Upper lobe of left lung (tissue), 6 donors: ENCODE measurements at places on chromosomes 6 and 20. TPM values are rescaled to one million over a fixed set of nuclear protein-coding genes. Genes with fewer than 3 reads are reported as not detected.

DNA sequence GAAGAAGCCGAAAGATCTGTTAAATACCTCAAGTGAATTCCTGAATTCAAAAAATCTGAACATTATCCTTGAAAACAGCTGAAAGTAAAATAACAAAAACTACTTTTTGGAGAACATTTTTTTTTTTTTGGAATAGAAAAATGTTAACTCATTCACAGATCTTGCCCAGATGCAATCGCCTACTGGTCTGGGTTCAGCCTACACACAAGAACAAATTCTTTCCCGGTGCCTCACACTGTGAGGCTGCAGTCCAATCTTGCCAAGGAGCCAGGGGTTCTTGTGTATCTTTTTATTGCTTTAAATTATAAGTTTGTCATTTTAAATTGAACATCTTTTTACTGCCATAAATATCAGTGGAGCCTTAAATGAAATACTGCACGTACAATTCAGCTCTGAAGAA is 41.2 kb upstream of the TMEM200A start:
- no peaks in the 10 kb centered on the region for H3K4me1 ChIP-seq
- no peak overlapping the region for H3K4me3 ChIP-seq
- no peaks in the 10 kb centered on the region for H3K27me3 ChIP-seq
- no peak overlapping the region for H3K27ac ChIP-seq
- DNase-seq = no peak
- H3K36me3 ChIP-seq = no peaks in the 10 kb centered on the region

DNA sequence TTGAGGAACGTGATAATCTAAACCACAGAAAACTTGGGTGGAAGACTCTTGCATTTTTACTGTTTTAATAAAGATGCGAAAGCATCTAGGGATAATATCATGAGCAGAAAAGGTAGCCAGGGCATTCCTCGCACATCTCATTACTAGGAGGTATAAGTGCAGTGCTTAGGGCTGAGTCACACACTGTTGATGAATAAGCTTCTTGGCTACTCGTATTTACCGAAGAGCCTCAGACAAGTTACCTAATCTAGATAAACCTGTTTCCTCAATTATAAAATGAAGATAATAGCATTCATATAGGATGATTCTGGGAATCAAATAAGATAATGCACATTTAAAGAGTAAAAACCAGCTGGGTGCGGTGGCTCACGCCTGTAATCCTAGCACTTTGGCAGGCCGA is 780 bp upstream of the KIAA0319 start:
- peaks cover 20% of the 10 kb centered on the region for H3K36me3 ChIP-seq
- no peak overlapping the region for H3K27ac ChIP-seq
- no peaks in the 10 kb centered on the region for H3K27me3 ChIP-seq

- no peak for DNase-seq
- no peak overlapping the region for H3K4me3 ChIP-seq
- no peaks in the 10 kb centered on the region for H3K36me3 ChIP-seq
- no peaks in the 10 kb centered on the region for H3K27me3 ChIP-seq
Observed at GRCh38 chr6:4192173-4192572, 56.8 kb upstream of the ECI2 start.

DNA sequence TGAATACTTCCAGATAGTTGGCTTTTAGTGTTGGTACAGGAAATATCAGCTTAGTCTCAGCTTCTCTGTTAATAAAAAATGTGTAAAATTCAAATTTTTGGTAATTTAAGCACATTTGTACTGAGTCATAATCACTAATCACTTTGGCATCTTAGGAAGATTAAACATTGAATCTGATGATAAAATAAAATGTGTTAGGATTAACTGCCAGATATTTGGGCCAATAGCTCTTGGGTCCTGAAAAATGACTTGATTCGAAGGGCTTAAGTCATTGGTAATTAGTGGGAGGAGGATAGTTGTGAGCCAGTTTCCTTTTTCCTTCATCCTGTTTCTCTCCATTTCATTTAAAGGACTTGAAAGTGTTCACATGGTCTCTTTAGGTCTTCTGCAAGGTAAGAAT is 426.1 kb downstream of the RFPL4B start:
- H3K4me3 ChIP-seq = no peak overlapping the region
- no peak for DNase-seq
- H3K27me3 ChIP-seq = no peaks in the 10 kb centered on the region
- H3K27ac ChIP-seq = no peak overlapping the region
- H3K36me3 ChIP-seq = no peaks in the 10 kb centered on the region

DNA sequence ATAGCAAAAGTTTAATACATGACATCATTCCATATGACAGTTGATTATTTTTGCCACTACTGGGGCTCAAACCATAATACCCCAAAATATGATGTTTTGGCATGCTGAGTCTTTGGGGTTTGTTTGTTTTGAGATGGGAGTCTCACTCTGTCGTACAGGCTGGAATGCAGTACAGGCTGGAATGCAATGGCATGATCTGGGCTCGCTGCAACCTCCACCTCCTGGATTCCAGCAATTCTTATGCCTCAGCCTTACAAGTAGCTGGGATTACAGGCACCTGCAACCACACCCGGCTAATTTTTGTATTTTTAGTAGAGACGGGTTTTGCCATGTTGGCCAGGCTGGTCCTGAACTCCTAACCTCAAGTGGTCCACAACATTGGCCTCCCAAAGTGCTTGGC is 1.3 kb upstream of the MRS2 start:
- H3K27me3 ChIP-seq = no peaks in the 10 kb centered on the region
- H3K4me1 ChIP-seq = peaks cover 18% of the 10 kb centered on the region
- no peaks in the 10 kb centered on the region for H3K36me3 ChIP-seq
- DNase-seq = no peak
- no peak overlapping the region for H3K27ac ChIP-seq

- no peaks in the 10 kb centered on the region for H3K27me3 ChIP-seq
- H3K27ac ChIP-seq = no peak overlapping the region
- H3K4me1 ChIP-seq = no peaks in the 10 kb centered on the region
- no peak overlapping the region for H3K4me3 ChIP-seq
- H3K36me3 ChIP-seq = no peaks in the 10 kb centered on the region
Observed at GRCh38 chr20:22601361-22602141, 17.2 kb upstream of the FOXA2 start.

DNA sequence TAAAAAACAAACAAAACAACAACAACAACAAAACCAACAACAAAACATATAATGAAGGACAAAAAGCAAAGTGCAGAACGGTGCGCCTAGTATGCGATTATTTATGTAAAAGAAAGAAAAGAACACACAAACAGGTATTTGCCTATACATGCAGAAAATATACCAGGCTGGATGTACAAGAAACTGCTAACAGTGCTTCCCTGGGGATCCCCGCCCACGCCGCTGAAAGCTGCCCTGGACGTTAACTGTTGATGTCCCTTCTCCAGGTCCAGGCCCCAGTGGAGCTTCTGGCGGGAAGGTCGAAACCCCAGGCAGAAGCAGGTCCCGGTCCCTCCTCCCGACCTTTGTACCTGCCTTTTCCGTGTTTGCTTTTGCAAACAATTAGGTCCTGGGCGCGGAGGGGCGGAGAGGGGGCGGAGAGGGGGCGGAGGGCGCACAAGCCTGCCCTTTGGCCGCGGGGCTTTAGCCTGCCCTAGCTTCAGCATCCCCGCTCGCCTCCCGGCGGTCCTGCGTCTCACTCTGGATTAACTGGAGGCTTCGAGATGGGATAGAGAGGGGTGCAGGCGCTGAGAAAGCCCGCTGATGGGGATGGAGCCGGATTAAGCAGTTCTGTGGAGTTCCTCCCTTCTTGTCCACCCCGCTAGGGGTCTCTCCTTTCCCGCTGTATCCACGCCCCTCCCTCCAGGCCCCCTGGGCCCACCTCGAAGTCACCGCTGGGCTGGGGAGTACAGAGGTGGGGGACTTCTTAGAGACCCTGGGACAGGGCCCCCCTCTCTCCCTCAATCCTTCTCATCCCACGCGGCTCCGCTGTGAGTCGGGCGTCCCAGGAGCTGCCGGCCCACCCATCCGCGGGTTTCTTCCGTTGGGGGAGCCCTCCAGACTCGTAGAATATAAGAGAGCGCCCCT is 8.2 kb upstream of the AHCY start:
- H3K36me3 ChIP-seq = no peaks in the 10 kb centered on the region
- no peaks in the 10 kb centered on the region for H3K27me3 ChIP-seq
- peaks cover 20% of the 10 kb centered on the region for H3K4me1 ChIP-seq
- no peak for DNase-seq
- H3K4me3 ChIP-seq = no peak overlapping the region
- H3K27ac ChIP-seq = no peak overlapping the region

HDGFL1 gene
- not detected for total RNA-seq

DNA sequence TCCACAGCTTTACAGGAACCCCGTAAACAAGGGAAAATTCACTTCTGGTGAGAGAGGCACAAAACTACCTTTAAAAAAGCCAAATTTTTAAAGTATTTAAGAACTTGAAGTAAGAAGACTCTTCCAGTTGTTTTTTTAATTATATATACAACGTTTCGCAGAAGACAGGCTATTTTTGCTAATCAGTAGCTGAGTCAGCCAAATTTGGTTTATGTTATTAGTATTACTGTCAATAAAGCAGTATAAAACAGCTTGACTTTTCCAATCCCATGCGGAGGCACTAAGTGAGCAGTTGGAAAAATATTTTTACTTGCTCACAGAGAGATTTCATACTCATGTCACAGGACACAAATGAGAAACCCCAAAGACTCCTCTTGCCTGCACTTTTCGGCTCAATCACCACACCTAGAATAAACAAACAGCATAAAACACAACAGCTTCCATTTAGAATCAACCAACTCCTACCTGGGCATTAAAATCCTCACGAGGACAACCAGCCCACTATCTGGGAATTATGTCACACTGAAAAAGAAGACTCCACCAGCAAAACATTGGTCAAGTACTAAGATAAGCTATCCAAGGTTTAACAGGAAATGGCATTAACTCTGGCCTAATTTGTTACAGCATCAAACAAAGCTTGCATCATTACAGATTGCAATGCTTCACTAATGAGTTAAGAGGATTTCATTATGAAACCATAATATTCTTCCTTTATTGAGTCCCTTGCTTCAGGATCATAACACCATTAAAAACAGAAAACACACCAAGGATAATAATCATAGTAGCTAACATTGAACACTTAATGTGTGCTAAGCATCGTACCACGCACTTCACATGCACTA is 26.3 kb downstream of the ELOVL5 start:
- peaks cover 39% of the 10 kb centered on the region for H3K4me1 ChIP-seq
- peak overlapping the region; percentile 20 for H3K27ac ChIP-seq
- no peaks in the 10 kb centered on the region for H3K27me3 ChIP-seq
- no peak for DNase-seq

DST gene
- 300 TPM for total RNA-seq

DNA sequence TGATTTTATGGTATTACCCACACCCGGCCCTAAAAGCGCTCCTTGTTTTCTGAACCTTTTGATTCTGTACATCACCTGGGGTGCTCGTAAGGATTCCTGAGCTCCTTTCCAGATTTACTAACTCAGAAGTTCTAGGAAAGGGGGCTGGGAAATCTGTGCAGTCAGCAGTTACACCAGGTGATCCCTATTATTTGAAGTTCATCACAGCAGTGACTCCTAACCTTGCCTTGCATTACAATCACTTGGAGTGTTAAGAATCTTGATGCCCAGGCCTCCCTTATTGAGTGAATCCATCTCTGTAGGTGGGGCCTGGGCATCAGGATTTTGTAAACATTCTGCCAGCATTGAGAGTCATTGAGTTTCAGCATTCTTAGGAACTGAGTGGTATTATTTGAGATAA is 44.7 kb downstream of the BMP6 start:
- no peak for DNase-seq
- H3K4me1 ChIP-seq = no peaks in the 10 kb centered on the region
- no peaks in the 10 kb centered on the region for H3K36me3 ChIP-seq
- no peaks in the 10 kb centered on the region for H3K27me3 ChIP-seq
- H3K27ac ChIP-seq = no peak overlapping the region

CAGE1 gene
- total RNA-seq = not detected

GRCh38 chr20:44959638-44960102 is 527 bp downstream of the TOMM34 start:
- no peaks in the 10 kb centered on the region for H3K27me3 ChIP-seq
- peaks cover 17% of the 10 kb centered on the region for H3K4me1 ChIP-seq
- H3K4me3 ChIP-seq = peak overlapping the region; percentile 71
- peaks cover 15% of the 10 kb centered on the region for H3K36me3 ChIP-seq
- no peak for DNase-seq
- peak overlapping the region; percentile 85 for H3K27ac ChIP-seq

GRCh38 chr6:94736236-94736635 is 841.1 kb upstream of the MANEA start:
- no peak overlapping the region for H3K4me3 ChIP-seq
- H3K4me1 ChIP-seq = no peaks in the 10 kb centered on the region

GRCh38 chr6:157538168-157538567 is 157.2 kb downstream of the ZDHHC14 start:
- peak overlapping the region; percentile 10 for H3K27ac ChIP-seq
- DNase-seq = no peak
- no peak overlapping the region for H3K4me3 ChIP-seq
- H3K4me1 ChIP-seq = peaks cover 33% of the 10 kb centered on the region
- no peaks in the 10 kb centered on the region for H3K36me3 ChIP-seq
- H3K27me3 ChIP-seq = no peaks in the 10 kb centered on the region

- no peaks in the 10 kb centered on the region for H3K27me3 ChIP-seq
- no peaks in the 10 kb centered on the region for H3K4me1 ChIP-seq
- H3K36me3 ChIP-seq = no peaks in the 10 kb centered on the region
- no peak overlapping the region for H3K27ac ChIP-seq
Observed at GRCh38 chr6:56145616-56146015, 101.8 kb downstream of the COL21A1 start.

GRCh38 chr6:35569011-35569461 is 56.3 kb upstream of the TULP1 start:
- peaks cover 6% of the 10 kb centered on the region for H3K36me3 ChIP-seq
- H3K27me3 ChIP-seq = no peaks in the 10 kb centered on the region
- no peak for DNase-seq
- H3K4me3 ChIP-seq = no peak overlapping the region
- H3K27ac ChIP-seq = no peak overlapping the region
- no peaks in the 10 kb centered on the region for H3K4me1 ChIP-seq

DNA sequence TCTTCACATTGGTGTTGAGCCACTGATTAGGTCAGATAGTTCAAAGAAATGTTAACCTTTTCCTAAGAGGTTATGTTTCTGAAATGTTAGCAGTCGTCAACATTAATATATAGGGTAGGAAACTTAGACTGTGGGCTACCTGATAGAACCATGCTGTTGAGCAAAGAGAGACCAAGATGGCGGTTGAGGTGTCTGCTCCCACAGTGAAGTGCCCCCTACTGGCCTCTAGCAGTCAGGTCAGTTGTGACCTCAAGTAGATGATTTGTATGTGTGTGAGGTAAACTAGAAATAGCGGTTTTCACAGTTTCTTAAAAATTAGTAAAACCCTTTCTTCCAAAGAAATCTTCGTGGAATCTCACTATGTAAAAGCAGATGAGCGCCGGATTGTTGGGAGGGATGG is 40.3 kb downstream of the MTHFD1L start:
- H3K27me3 ChIP-seq = no peaks in the 10 kb centered on the region
- DNase-seq = no peak
- no peak overlapping the region for H3K4me3 ChIP-seq
- no peaks in the 10 kb centered on the region for H3K36me3 ChIP-seq
- no peak overlapping the region for H3K27ac ChIP-seq

- no peaks in the 10 kb centered on the region for H3K27me3 ChIP-seq
- peaks cover 4% of the 10 kb centered on the region for H3K4me1 ChIP-seq
- DNase-seq = no peak
- no peak overlapping the region for H3K4me3 ChIP-seq
Observed at GRCh38 chr6:26516481-26517427, 16.7 kb downstream of the BTN1A1 start.

- H3K36me3 ChIP-seq = no peaks in the 10 kb centered on the region
- no peak overlapping the region for H3K27ac ChIP-seq
- H3K27me3 ChIP-seq = no peaks in the 10 kb centered on the region
- H3K4me1 ChIP-seq = peaks cover 9% of the 10 kb centered on the region
Observed at GRCh38 chr20:37274851-37275524, 13.4 kb upstream of the GHRH start.

DPPA5 gene
- not detected for total RNA-seq
